ENCODE measurements at places on chromosomes 5 and 9.

- no peak for DNase-seq
Observed at GRCh38 chr5:124669300-124669648, 77.2 kb downstream of the ZNF608 start.

GRCh38 chr5:115033861-115034260 is 135.8 kb downstream of the TRIM36 start:
- no peak for DNase-seq

DNA sequence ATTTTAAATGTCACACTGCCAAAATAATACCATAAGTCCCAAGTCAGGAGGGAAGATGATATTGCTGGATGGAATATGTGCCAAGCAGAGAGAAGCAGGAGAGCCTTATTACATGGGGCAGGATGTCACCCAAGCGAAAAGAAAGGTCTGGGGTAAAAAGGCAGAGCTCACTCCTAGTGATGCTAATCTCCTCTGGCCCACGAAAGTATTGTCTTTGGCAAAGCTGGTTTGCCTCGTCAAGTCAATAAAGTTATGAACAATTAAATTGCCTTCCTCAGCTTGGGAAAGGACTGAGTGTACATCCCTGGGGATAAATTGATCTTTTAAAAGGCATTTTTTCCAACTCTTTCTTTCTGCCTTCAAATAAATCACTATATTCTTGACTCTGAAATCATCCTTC is 220.6 kb downstream of the DMAC1 start:
- no peak for DNase-seq

DNA sequence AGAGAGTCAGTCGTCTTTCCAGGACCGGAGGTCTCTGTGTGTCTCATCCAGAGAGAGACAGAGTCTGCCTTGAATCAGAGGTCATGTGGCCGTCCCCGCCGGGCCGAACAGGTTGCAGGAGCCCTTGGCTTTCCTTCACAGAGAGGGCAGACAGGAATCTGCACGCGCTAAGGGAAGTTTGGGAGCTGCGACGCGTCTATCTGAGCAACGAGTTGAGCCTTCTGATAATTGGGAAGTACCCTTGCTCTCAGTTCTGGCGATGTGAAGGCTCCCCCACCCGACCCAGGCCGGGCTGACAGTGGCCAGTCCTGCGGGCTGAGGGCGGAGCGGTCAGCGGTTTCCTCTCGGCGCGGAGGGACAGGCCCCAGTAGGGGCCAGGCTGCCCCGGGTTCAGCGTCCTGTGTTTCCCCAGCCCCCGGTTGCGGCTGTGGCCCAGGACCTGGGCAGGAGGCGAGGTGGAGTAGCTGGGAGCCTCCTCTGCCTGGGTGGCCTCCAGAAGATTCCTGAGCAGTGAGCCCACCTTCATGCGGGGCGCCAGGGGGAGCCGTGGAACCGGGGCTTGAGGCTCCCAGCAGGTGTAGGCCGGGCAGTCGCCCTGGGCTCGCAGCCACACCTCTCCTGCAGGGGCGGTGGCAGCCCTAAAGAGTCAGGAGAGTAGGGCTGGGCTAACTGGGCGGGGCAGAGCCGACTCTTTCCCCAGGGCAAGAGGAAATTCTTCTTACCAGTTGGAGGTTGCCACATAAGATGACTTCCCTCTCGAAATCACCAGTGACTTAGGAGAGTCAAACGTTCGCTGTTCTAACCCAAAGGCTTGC is 13.9 kb downstream of the NR2F1 start:
- DNase-seq: no peak

DNA sequence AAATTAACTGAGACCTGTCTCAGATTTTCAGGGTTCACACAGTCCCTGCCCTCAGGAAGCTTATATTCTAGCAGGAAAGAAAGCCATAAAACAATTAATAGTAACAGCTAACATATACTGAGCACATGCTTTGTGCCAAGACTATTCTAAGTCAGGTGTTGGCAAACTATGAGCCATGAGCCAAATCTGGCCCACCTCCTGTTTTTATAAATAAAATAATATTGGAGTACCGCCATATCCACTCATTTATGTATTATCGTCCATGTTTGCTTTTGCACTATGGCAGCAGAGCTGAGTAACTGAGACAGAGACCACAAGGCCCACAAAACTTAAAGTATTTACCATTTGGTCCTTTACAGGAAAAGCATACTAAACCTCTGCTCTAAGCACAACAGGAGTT is 83.3 kb upstream of the TRIO start:
- no peak for DNase-seq

- DNase-seq: no peak
Observed at GRCh38 chr9:31347082-31347617, 1037.3 kb upstream of the ACO1 start.

GRCh38 chr9:97517331-97518089 is 16.0 kb downstream of the TMOD1 start:
- DNase-seq: no peak

GRCh38 chr5:3794611-3795010 is 199.0 kb downstream of the IRX1 start:
- no peak for DNase-seq

DNA sequence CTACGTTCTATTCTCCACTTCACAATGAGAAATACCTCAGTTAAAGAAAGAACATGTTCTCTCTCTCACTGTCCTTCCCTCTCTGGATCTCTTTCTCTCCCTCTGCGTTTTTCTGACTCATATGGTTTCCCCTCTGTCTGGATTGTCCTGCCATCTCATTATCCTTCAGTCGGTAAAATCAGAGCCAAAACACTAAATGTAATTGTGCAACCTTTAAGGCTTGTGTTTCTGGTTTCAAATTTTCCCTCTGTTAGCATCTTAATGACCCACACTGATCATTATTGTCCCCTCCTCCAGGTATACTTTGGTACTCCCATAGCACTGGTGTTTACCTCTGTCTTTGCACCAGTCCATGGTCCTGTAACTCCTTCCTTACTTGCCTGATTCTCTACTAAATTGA is 509.4 kb upstream of the C9orf72 start:
- DNase-seq: no peak
